Activated naive CD8-positive, alpha-beta T cell treated with anti-CD3 and anti-CD28 coated beads for 36 hours (primary cell): ENCODE measurements at places on chromosomes 7 and 10.
A peak's percentile ranks its signal among the peaks of the same experiment; 100 is the strongest.

DNA sequence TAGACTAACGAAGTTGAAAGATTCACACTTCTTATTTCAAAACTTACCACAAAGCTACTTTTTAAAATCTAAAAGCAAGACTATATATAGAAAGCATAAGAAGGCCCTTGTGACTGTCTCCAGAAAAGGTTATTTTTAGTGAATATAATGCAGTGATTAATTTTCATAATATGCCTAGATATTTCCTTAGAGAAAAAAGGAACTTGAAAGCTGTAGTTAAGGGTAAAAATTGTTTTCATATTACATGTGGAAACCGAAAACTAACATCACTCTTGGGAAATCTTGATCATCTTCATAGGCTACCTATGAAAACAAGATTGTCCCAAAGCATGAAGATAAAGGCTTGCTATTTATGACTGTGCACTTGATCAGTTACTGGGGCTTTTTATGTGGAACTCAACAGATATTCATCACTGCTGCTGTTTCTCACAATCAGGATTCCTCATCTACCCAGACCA lies 223.2 kb downstream of the SH2D4B start:
- DNase-seq = no peak

GRCh38 chr7:143380260-143380645 lies 892 bp upstream of the ZYX start:
- peak; percentile 83 for DNase-seq

GRCh38 chr7:33054261-33054964 lies 8.2 kb downstream of the NT5C3A start:
- no peak for DNase-seq

GRCh38 chr7:77205706-77206105 lies 6.1 kb upstream of the FGL2 start:
- DNase-seq = no peak

GRCh38 chr10:69647819-69648218 lies 17.8 kb downstream of the FAM241B start:
- no peak for DNase-seq
